Activated naive CD8-positive, alpha-beta T cell treated with anti-CD3 and anti-CD28 coated beads for 36 hours (primary cell): ENCODE measurements at places on chromosomes 1 and 21.
A peak's percentile ranks its signal among the peaks of the same experiment; 100 is the strongest.

DNA sequence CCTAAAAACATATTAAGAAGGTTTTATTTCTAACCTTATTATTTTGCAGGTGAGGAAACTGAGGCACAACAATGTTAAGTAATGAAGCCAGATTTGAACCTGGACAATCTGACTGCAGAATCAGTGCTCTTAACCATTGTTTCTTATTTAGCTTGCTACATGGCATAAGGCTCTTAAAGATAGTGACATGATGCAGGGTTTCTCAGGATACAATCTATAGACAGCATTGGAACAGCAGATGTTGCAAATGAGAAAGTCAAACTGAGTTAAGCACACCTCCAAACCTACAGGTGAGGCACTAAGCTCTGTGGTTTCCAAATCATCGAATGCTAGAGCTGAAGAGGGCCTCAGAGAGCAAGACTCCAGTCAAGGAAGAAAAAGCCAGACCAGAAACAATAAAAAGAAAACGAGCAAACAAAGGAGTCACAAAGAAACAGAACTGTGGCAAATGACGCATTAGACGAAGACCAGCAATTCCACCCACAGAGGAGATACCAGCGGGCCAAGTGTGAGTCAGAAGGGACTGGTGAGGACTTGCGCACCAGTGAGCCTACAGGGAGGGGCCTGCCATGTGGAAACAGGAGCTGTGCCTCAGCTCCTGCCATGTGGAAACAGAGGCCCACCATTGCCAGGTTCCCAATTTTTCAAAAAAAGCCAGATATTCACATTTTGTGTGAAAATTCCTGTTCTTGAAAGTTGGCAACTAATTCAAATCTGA lies 14.4 kb downstream of the CD58 start:
- peak; percentile 60 for DNase-seq
- peaks cover 47% of the 10 kb centered on the region for H3K4me1 ChIP-seq
- peaks cover 14% of the 10 kb centered on the region for H3K36me3 ChIP-seq

DNA sequence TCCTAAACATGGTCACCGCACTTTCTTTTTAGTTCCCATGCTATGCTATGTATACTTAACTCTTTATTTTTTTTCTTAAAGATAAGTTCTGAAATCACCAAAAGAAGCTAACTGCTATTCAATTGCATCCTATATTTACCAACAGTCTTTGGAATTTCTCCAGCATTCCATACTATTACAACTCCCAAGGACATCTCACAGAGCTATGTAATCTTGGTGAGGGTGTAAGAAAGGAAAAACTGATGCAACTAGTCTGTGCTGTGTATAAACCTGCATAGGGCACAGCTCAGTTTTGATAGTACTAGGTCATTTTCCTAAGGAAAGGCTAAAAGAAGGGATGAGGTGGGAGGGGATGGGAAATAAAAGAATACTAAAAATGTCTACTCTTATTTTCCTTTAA lies 78.0 kb downstream of the PTPN14 start:
- H3K27me3 ChIP-seq, result peaks cover 5% of the 10 kb centered on the region
- no peaks in the 10 kb centered on the region for H3K36me3 ChIP-seq
- no peak overlapping the region for H3K4me3 ChIP-seq
- DNase-seq, result no peak
- H3K27ac ChIP-seq, result no peak overlapping the region

DNA sequence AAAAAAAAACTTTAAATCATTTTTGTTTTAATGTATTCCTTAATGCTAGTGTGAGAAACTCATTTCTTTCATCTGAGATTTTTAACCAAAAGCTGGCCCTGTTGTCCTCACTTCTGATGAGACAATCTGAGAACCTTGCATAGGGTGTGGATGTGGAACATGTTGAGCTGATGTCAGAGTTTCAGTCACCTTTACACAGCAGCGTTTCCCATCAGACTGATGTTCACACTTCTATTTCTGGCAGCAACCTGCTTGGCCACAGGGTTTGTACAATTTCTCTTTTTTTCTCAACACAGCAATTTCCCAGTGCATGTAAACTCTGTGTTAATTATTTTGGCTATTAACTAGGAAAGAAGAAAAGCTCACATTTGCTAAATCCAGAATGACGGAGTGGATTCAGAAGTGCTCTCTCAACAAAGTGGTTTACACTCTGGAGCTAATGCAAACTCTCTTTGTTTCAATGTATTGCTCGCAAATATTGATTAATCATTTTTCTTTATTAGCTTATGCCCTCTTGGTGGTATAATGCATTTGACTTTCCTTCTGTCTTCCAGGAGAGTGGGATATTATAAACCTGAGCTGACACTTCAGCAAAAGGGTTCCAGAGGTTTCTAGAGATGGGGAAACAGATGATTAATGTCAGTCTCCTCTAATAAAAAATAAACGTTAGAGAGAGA lies 70.5 kb upstream of the HSPA13 start:
- peaks cover 59% of the 10 kb centered on the region for H3K4me1 ChIP-seq
- peak; percentile 45 for DNase-seq
- H3K27me3 ChIP-seq, result peaks cover 7% of the 10 kb centered on the region
- H3K27ac ChIP-seq, result peak overlapping the region; percentile 96

- H3K36me3 ChIP-seq, result no peaks in the 10 kb centered on the region
- no peak overlapping the region for H3K27ac ChIP-seq
- peaks cover 41% of the 10 kb centered on the region for H3K4me1 ChIP-seq
- no peak overlapping the region for H3K4me3 ChIP-seq
- DNase-seq, result no peak
Measured at GRCh38 chr1:234953655-234954405, 174.8 kb downstream of the TOMM20 start.

DNA sequence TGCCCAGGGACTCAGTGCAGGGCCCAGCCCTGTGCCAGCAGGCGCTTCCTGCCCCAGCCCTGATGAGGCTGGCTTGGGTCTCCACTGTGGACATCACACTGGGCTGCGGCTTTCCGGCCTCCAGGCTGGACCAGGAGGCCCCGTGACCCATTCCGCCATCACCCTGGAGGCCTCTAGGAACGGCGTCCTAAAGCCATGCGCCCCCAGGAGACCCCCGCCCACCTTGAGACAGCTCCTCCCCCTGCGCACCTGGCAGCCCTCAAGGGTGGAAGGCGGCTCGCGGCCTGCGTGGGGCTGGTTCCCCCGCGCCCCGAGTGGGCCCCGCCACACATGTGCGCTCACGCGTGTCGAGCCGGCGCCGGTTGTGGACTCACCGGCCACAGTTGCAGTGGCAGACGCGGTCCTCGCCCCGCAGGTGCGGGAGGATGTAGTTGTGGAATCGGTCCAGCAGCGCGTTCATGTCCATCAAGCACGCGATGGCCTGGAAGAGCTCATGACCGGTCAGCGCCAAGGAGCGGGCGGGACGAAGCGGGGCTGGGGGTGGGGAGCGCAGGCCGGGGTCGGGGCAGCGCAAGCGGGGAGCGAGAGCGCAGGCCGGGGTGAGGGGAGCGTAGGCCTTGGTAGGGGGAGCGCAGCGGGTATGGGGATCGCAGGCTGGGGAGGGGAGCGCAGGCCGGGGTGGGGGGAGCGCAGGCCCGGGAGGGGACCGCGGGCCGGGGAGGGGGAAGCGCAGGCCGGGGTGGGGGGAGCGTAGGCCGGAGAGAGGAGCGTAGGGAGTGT lies 924 bp downstream of the TMEM240 start:
- H3K27me3 ChIP-seq, result no peaks in the 10 kb centered on the region
- H3K27ac ChIP-seq, result no peak overlapping the region
- peaks cover 1% of the 10 kb centered on the region for H3K4me1 ChIP-seq
- DNase-seq, result no peak

DNA sequence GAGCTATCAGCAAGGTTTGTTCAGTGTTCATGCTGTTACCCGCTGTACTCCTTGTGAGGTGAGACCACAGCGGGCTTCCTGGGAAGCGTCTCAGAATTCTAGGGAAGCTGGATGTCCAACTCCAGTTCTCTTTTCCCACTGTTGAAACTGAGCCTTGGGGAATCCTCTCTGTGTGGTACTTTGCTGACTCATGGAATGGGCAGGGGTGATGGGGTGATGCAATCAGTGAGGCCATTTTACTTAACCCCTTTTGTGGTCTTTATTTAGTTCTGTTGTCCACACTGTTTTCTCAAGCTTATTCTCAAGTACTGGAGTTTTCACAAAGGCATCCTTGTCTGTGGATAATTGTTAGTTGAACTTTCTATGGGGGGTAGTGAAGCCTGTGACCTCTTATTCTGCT lies 42.6 kb downstream of the ACKR1 start:
- peaks cover 55% of the 10 kb centered on the region for H3K27me3 ChIP-seq
- no peaks in the 10 kb centered on the region for H3K36me3 ChIP-seq
- no peak overlapping the region for H3K27ac ChIP-seq
- DNase-seq, result no peak
- H3K4me3 ChIP-seq, result no peak overlapping the region

DNA sequence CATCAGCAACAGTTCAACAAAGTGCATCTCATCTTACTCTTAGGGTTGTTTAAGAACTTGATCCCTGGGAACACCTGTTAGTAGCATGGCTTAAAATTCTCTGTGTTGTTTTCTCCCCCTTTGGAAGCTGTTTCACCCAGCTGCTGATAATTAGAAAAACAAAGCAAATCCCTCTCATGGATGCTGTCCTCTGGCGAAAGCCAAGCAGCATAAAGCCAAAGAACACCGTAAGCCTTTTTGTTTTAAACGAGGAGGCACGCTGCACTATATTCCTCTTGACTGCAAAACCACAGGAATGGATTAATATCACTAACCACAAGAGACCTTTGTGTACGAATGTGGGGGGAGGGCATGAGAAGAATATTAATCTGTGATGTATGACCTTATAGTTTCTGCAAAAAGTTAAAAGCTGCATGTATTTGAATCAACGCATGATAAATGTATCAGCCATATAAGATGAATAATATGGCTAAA lies 923.2 kb downstream of the LTN1 start:
- peaks cover 4% of the 10 kb centered on the region for H3K27me3 ChIP-seq
- peaks cover 6% of the 10 kb centered on the region for H3K4me1 ChIP-seq
- no peak for DNase-seq
- H3K36me3 ChIP-seq, result no peaks in the 10 kb centered on the region
- no peak overlapping the region for H3K4me3 ChIP-seq
- no peak overlapping the region for H3K27ac ChIP-seq

- no peaks in the 10 kb centered on the region for H3K27me3 ChIP-seq
- H3K27ac ChIP-seq, result peak overlapping the region; percentile 77
- H3K4me1 ChIP-seq, result peaks cover 61% of the 10 kb centered on the region
- peak; percentile 39 for DNase-seq
Measured at GRCh38 chr1:154755858-154756730, 114.0 kb downstream of the KCNN3 start.

GRCh38 chr1:206496131-206496793 lies 11.1 kb upstream of the RASSF5 start:
- DNase-seq, result no peak
- H3K36me3 ChIP-seq, result peaks cover 16% of the 10 kb centered on the region
- no peak overlapping the region for H3K4me3 ChIP-seq
- H3K4me1 ChIP-seq, result peaks cover 23% of the 10 kb centered on the region
- H3K27ac ChIP-seq, result peak overlapping the region; percentile 74
- no peaks in the 10 kb centered on the region for H3K27me3 ChIP-seq

GRCh38 chr1:19635646-19636045 lies 8.5 kb upstream of the NBL1 start:
- no peak overlapping the region for H3K4me3 ChIP-seq
- no peaks in the 10 kb centered on the region for H3K4me1 ChIP-seq
- H3K27me3 ChIP-seq, result no peaks in the 10 kb centered on the region
- H3K36me3 ChIP-seq, result no peaks in the 10 kb centered on the region
- DNase-seq, result no peak

GRCh38 chr1:53127546-53127945 lies 14.9 kb downstream of the SLC1A7 start:
- DNase-seq, result no peak
- H3K27me3 ChIP-seq, result no peaks in the 10 kb centered on the region
- no peaks in the 10 kb centered on the region for H3K4me1 ChIP-seq
- no peak overlapping the region for H3K27ac ChIP-seq
- no peaks in the 10 kb centered on the region for H3K36me3 ChIP-seq

DNA sequence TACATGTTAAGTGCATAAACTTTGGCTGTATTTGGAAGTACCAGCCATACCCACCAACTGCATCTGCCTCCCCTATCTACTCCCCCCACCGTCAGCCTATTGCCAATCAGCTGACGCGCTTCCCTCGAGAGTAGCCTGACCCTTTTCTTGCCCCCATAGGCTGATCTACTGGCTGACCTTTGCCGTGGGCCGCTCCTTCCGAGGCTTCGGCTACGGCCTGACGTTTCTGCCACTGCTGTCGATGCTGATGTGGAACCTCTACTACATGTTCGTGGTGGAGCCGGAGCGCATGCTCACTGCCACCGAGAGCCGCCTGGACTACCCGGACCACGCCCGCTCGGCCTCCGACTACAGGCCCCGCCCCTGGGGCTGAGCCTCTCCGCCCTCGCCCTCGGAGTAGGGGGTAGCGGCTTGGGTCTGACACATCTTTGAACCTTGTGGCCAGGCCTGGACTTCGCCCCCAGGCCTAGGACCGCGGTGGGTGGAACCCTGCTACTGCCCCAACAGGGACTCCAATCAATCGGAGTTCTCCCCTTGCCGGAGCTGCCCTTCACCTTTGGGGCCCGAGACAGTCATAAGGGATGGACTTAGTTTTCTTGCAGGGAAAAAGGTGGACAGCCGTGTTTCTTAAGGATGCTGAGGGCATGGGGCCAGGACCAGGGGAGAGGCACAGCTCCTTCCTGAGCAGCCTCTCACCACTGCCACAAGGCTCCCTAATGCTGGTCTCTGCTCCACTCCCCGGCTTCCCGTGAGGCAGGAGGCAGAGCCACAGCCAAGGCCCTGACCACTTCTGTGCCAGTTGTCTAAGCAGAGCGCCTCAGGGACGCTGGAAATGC lies 4.0 kb downstream of the GLMP start:
- peak; percentile 27 for DNase-seq
- no peak overlapping the region for H3K27ac ChIP-seq
- peak overlapping the region; percentile 54 for H3K4me3 ChIP-seq
- H3K36me3 ChIP-seq, result peaks cover 2% of the 10 kb centered on the region
- H3K27me3 ChIP-seq, result no peaks in the 10 kb centered on the region
- peaks cover 11% of the 10 kb centered on the region for H3K4me1 ChIP-seq

GRCh38 chr1:16971341-16972188 lies 8.9 kb downstream of the MFAP2 start:
- H3K27me3 ChIP-seq, result no peaks in the 10 kb centered on the region
- no peak overlapping the region for H3K4me3 ChIP-seq

GRCh38 chr1:214808845-214809460 lies 206.0 kb downstream of the CENPF start:
- DNase-seq, result no peak
- no peaks in the 10 kb centered on the region for H3K27me3 ChIP-seq
- no peaks in the 10 kb centered on the region for H3K36me3 ChIP-seq
- no peak overlapping the region for H3K4me3 ChIP-seq
- no peaks in the 10 kb centered on the region for H3K4me1 ChIP-seq

GRCh38 chr1:151935154-151935553 lies 25.8 kb upstream of the THEM4 start:
- no peak for DNase-seq
- no peak overlapping the region for H3K4me3 ChIP-seq
- no peak overlapping the region for H3K27ac ChIP-seq
- H3K36me3 ChIP-seq, result no peaks in the 10 kb centered on the region
- no peaks in the 10 kb centered on the region for H3K27me3 ChIP-seq
- peaks cover 5% of the 10 kb centered on the region for H3K4me1 ChIP-seq

DNA sequence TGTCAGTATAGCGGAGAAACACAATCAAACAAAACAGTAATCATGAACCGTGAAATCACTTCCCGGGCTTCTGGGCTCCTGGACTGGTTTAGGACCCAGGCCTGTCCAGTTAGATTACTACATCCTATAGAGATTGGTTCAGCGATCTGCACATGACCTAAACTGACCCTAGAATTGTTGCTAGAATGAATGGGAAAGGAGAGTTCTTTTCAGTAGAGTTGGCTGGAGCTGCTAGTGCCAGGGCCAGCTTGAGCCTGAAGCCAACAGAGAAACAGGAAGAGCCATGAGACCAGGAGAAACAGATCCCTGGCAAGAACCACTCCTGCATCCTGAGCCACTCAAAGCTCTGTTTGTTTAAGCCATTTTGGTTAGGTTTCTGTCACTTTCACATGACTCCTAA lies 474.3 kb upstream of the C1orf87 start:
- H3K27me3 ChIP-seq, result no peaks in the 10 kb centered on the region
- no peak for DNase-seq
- H3K4me1 ChIP-seq, result no peaks in the 10 kb centered on the region
